ENCODE measurements at places on chromosomes 13 and 19.

DNA sequence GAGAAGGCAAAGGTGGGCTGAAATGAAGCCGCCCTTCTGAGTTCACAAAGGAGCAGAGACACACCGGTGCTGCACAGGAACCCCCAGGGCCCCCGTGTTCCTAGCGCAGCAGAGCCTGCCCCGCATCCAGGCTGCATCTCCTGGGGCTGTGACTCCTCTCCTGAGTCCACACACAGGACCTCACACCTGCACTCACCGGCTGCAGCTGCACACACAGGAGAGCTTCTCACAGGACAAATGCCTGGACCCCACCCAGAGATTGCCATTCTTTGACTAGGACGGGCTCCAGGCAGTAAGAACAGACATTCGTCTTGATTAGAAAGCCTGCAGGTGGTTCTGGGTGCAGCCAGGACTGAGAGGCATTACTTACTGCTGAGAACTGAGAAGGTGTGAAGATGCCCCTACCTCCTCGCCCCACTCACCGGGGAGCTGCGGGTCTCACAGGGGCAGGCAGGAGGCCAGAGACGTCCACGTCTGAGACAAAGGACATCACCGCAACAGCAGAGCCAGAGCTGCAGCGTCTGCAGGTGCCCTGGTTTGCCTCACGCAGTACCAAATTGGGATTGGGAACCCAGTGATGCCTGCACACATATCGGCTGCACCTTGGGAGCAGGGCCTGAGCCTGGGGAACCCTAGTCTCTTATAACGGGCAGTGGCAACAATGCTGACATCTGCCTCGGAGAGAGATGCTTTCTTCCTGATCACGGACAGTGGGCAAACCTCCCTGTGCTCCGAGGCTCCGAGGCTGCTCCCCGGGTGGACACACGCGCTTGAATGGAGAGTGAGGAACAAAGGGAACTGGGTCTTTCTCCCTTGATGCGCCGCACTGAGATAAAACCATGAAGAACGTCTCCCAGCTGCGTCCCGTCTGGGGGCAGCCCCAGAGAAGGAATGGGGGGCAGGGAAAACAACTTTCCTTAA, 50.4 kb downstream of the RASA3 start:
- DNase-seq, result no peak

GRCh38 chr13:39877134-39877533, 221.7 kb downstream of the COG6 start:
- no peak for DNase-seq

- no peak for DNase-seq
Observed at GRCh38 chr13:81207636-81208035, 866.7 kb upstream of the SPRY2 start.

GRCh38 chr13:83666141-83666540, 216.1 kb downstream of the SLITRK1 start:
- DNase-seq, result no peak

DNA sequence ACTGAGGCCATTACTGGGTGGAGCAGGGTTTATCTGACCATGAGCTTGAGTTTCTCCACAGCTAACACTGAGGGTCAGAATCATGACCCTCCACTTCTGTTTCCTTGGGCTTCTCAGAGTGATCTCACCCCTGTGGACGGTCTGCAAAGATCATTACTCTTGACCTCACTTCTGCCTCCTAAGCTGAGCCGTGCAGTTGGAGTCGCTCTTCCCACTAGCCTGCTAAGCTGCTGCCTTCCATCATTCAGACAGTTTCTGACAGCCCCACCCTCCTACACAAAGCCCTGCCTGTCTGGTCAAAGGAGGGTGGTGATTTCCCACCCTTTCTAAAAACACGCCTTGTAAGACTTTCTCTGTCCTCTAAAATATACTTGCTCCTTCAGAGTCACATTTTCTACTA, 9.3 kb upstream of the FRY start:
- no peak for DNase-seq

DNA sequence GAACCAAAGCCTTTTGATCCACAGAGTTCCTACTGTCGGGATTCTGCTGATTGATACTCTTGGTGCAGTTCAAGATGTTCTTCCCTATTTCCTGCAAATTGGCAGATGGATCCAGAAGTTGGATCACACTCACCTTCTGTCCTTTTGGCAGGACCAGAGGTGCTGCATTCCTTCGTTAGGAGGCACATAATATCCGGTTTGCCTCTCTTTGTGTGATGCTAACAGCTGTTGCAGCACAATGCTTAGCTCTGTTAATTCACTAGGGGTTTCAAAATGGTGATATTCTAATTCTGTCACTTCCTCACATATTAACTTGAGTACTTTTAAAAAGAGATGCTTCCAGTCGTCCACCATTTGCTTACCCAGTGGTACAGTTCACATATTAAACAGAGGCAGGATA, 15.2 kb upstream of the CHST8 start:
- no peak for DNase-seq

DNA sequence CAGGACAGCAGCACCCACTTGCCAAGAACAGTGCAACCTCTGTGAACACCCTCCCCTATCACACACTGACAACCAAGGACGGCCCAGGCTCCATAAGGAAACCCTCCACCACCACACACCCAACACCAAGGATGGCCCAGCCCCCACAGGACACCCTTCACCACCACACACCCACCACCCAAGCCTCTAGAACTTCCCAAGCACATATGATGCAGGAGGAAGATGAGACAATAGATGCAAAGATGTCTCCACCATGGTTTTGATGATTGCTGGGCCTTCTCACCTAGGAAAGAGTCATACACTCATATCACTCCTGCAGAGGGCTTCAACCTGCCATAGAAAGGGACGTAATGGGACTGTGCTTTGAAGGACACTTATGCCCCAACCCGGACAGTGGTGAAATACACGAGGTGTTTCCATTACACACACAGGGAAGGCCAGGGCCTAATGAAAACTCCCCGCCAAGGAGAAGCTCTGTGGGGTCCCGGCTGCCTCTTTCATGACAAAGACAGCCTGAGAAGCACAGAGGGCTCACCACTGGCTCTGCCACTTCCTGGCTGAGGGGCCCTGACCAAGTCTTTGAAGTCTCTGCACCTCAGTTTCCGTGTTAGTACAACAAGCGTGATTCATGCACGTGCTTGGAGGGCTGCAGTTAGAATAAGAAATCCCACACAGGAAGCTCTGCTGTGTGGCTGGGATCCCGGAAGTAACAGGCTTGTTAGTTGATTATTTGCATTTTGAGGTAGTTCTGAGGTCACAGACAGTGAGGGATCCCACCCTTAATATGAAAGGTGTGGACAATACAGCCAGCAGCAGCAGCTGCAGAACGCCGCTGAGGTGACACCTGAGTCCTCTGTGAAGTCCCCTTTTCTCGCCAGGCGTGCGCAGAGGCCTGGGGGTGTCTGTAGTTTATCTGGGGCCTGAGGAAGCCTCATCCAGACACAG, 61.9 kb upstream of the ATP12A start:
- DNase-seq, result no peak

DNA sequence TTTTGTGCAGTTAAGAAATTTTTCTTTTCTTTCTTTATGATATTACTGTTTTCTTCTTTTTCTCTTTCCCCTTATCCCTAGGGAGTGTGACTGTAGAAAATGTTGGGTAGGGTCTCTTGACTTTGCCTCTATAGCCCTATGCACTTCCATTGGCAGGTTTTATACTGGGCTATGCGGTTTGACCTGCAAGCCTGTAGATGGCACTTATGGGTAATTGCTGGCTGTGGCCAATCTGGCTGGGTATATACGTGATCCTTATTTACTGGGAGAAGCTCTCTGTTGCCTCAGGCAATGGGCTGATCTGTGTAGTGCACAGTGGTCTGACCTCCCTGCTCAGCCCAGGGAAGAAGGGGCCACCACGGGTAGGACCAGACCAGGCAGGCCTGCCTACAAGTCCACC, 78.8 kb downstream of the RAP2A start:
- DNase-seq, result no peak

GRCh38 chr19:51931921-51932320, 4.6 kb downstream of the ZNF613 start:
- DNase-seq, result no peak

GRCh38 chr19:5038631-5039271, 69.8 kb downstream of the KDM4B start:
- no peak for DNase-seq

- DNase-seq, result no peak
Observed at GRCh38 chr13:92260363-92260762, 861.9 kb downstream of the GPC5 start.

DNA sequence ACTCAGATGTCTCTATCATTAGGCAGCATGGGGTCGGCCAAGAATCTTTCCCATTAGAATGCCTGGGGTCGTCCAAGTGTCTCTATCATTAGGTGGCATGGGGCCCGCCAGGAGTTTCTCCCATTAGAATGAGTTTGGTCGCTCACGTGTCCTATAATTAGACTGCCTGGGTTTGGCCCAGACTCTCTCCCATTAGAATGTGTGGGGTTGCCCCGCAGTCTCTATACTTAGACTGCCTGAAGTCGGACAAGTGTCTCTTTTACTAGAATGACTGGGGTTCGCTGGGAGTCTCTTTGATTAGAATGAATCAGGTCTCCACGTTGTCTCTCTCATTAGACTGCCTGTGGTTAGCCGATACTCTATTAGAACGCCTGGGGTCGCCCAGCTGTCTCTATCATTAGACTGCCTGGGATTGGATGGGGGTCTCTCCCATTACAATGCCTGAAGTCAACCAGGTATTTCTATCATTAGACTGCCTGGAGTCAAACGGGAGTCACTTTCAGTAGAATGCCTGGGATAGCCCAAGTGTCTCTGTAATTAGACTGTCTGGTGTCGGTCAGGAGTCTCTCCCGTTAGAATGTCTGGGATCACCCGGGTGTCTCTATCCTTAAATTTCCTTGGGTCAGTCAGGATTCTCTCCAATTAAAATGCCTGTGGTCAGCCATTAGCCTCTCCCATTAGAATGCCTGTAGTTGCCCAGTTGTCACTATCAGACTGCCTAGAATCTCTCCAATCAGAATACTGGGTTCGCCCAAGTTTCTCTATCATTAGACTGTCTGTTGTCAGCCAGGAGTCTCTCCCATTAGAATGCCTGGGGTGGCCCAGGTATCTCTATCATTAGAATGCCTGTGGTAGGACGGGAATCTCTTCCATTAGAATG, 1454.1 kb downstream of the UQCRFS1 start:
- DNase-seq, result no peak

GRCh38 chr19:15248106-15248505, 15.9 kb upstream of the EPHX3 start:
- no peak for DNase-seq

DNA sequence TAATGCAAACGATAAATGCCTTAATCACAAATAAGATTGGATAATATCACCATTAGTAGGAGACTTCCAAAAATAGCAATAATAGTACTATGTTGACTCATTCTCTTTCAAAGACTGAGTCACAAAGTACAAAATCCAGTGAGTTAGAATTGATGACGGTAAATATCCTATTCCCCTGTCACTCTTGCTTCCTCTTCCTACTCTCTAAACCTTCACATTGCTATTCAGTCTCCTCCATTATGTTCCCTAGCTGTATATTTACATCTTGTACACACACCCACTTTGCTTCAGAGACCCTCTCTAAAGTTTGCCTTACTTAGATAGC, 26.3 kb upstream of the INTS6 start:
- DNase-seq, result no peak

GRCh38 chr13:45575146-45575829, 40.3 kb downstream of the ERICH6B start:
- no peak for DNase-seq

- DNase-seq, result no peak
Observed at GRCh38 chr19:13209484-13210338, 59.5 kb downstream of the IER2 start.

GRCh38 chr13:32234914-32235313, 80.2 kb downstream of the ZAR1L start:
- no peak for DNase-seq

GRCh38 chr19:12841094-12841493, 2.8 kb downstream of the MAST1 start:
- no peak for DNase-seq

DNA sequence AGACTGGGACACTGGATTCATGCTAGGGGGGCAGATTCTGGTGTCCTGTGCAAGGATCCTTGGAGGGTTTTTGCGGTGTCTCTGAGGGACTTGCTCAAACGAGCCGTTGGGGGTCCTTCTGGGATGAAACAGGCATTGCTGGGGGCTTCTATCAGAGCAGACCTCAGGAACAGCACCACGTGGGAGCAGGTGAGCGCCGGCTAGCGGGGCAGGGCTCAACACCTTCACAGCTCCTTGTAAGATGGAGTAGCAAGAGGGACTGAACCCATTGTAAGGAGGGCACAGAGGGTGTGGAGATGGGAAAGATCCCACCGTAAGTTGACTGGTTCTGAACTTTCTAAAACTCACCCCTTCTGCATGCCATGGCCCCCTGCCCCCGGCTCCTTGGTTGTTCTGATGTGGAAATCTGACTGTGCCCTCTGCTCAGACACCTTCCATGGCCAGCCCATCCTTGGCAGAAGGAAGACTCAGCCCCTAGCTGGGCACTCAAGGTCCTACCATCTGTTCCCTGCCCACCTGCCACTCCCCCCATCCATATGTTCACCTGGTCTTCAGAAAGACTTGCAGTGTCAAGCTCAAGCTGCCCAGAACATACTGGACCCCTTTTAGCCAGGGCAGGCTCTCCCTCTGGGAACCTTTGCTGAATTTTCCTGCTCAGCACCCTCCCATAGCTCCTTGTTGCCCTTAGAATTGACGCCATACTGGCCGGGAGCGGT, 1.2 kb downstream of the SLC27A1 start:
- DNase-seq, result no peak

GRCh38 chr13:53100394-53101063, 71.9 kb downstream of the OLFM4 start:
- DNase-seq, result no peak

- no peak for DNase-seq
Observed at GRCh38 chr13:67557642-67558241, 327.6 kb upstream of the PCDH9 start.

- no peak for DNase-seq
Observed at GRCh38 chr19:11087870-11088505, 1.3 kb upstream of the LDLR start.

DNA sequence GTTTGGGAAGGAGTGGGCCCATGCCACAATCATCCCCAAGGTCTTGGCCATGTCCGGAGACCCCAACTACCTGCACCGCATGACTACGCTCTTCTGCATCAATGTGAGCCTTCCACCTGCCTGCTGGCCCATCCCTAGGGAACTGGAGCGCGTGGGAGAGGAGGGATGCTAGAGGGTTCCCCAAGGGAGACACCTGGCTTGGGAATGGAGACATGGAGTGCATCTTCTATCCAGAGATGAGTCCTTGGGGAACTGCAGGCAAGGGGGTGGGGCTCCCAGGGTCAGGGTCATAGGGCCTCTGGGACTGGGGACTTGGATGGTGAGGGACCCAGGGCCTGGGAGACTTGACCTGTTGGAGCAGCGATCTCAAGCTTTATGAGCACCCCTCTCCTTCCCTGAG, 31.2 kb downstream of the PPP2R1A start:
- peak; percentile 54 for DNase-seq

- no peak for DNase-seq
Observed at GRCh38 chr13:50910485-50910805, 854 bp downstream of the RNASEH2B start.
